NCI-H2171 (cell line): ENCODE measurements at places on chromosomes 3 and 15.

GRCh38 chr15:32701863-32702262, 15.9 kb upstream of the GREM1 start:
- DNase-seq: no peak

GRCh38 chr3:139231555-139232281, 112.1 kb upstream of the MRPS22 start:
- no peak for DNase-seq

DNA sequence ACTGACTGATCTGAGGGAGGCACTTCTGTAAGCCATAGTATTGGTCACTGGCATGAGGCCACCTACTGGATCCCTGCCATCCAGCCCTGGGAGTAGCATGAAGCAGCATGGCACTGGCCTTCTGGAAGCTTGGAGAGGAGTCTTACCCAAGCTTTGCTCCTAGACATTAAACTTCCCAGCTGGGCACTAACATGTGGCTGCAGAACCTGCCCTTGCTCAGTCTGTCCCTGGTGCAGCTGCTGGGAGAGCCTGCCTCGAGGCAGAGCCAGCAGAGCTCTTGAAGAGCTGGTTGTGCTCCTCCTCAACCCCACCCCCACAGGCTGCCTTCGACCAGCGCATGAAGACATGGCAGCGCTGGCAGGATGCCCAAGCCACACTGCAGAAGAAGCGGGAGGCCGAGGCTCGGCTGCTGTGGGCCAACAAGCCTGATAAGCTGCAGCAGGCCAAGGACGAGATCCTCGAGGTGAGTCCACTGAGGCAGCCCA, 17.1 kb upstream of the SNX22 start:
- no peak for DNase-seq

- no peak for DNase-seq
Measured at GRCh38 chr3:173993299-173993698, 595.8 kb downstream of the NLGN1 start.

- DNase-seq: no peak
Measured at GRCh38 chr3:13362551-13362950, 57.6 kb downstream of the NUP210 start.

DNA sequence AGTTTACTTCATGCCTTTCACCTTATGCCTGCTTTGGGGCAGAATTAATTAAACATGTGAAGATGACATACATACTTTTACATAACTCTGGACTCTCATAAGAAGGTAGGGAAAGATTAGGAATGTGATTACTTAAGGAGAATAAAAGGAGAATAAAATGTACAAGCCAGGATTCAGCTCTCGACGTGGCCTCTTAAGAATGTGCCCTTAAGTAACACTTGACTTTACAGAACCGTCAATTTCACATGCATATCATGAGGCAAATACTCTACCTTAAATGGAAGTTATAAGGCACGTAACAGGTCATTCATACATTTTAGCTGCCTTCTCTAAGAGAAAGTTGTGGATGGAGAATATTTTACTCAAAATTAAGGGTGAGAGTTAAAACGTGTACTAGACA, 263.7 kb upstream of the LMCD1 start:
- DNase-seq: no peak

DNA sequence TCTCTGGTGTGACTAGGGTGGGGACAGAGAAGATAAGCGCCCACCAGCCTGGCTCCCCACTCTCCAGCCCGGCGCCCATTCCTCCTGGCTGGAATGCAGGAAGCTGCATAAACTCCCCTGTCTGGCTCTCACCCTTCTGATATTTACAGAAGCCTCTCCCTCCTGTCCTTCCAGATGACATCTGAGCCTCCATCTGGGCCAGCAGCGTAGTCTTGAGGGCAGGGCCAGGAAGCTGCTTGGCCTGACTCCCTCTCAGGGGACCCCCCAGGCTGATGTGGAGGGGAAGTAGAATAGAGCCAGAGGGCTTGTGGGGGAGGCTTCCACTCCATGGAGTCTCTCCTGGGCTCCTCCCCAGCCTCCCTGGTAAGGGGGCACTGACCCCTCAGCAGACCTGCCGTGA, 49.9 kb downstream of the LINGO1 start:
- no peak for DNase-seq

DNA sequence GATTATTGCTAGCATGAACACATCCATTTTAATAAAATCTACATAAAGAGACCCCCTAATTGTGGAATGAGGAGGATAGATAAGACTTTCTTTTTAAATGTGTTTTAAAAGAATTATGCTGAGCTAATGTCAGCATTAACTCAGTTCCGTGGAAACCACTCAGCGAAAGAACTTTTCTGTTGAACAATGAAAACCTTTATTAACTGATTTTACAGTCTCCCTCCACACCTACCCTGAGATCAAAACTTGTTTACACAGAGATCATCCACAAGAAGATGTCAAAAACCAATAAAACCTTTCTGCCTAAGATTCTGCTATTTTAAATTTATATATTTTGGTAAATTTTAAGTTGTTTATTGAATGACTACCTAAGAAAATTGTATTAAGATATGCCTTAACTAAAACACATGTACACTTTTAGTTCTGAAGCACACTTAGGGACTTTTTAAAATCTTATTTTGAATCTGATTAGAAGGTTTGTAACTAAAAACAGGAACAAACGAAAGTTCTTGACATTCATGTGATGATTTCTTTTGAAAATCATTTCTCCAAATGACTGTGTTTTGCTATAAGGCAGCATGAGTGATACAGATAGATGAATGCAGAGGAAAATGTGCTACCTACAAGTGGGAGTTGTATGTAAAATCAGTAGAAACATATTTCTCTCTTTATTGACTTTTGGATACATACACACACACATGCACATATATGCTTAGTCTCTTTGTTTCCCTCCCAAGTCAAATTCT, 369.0 kb downstream of the UNC13C start:
- no peak for DNase-seq

DNA sequence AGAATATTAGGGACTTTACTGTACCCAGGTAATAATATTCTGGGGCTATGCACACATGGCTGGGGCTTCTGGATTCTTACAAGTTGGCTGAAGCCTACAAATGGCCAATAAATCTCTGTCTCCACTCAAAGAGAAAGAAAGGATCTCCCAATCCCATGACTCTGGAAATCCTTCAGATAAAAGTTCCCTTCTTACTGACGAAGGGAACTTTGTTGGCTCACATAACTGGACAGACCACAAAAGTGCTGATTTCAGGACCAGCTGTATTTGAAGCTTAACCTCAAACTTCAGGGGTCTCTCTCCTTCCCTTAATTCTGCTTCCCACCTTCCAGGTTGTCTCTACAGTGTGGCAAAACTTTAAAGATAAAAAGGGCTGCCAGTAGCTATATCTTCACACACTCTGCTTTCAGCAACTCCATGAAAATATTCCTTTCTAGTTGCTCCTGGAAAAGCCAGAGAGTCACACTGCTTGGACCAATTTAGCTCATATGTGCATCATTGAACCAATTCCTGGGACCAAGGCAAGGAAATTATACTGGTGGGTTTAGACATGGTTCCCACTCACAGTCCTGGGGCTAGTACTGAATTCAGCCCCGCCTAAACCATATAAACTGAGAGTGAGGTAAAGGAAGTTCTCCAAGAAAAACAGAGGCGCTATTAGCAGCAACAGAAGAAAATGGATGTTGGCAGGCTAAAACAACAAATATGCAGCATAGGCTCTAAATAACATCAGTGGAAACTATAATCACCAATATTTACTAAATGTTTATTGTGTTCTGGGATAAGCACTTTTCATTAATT, 290.0 kb upstream of the GADL1 start:
- no peak for DNase-seq

DNA sequence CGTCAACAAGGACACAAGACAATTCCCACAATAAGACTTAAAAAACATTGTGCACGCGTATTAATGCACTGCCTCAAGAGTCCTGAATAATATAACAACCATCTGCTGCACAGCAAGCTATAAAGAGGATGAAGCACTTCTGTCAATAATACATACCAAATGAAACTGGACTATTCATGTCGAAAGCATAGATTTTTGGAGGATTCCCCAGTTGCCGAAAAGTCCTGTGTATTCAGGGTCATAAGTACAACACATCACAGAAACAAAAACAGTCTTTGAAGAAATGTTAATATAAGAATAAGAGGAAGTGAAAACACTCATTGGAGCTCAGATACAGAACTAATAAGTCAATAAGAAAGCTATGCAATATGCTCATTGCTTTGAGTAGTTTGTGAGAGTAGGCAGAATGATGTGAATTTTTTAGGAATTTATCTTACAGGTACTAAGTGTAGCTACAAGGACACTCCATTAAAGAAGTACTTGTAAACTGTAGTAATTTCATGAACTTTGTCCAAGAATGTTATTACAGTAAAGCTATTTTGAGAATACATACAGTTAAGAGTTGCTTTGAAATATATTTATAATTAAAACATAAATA, 31.6 kb downstream of the CBLB start:
- no peak for DNase-seq

DNA sequence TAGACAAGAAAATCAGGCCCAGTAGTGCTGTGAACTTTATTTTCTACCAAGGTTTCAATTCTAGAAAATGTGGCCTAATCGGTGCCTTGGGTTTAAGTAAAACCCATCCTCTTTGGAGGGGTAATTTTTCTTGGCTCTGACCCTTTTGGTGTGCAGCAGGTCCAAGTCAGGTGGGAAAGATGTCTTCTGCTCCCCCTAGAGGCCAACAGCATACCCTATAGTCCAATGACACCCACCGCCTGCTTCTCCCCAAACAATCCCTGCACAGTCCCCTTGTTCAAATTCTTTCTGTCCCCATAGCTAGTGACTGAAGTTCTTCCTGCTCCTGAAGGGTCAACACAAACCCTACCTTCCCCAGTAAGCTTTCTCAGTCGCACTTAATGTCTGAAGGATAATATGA, 261.8 kb upstream of the GOLGA6L4 start:
- DNase-seq: no peak

GRCh38 chr3:33025648-33026178, 71.2 kb downstream of the GLB1 start:
- no peak for DNase-seq

DNA sequence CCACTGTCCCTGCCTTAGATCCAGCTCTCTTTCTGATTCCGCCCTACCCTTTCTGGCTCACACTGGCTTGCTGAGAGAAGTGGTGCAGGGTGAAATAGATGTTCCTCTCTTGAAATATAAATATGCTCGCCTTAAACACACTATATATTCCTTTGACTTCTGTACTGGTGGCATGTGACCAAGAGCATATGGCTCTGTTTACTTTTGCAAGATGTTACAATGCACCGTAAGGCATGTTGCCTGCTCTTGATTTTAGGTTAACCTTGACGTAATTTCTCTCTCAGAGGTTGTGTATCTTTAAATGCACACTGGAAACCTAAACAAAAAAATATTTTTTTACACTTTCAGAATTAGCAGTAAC, 749 bp downstream of the RSRC1 start:
- peak; percentile 74 for DNase-seq

GRCh38 chr3:182258538-182259177, 534.6 kb upstream of the ATP11B start:
- DNase-seq: peak; percentile 16

GRCh38 chr15:73683257-73683776, 866 bp upstream of the CD276 start:
- DNase-seq: no peak

DNA sequence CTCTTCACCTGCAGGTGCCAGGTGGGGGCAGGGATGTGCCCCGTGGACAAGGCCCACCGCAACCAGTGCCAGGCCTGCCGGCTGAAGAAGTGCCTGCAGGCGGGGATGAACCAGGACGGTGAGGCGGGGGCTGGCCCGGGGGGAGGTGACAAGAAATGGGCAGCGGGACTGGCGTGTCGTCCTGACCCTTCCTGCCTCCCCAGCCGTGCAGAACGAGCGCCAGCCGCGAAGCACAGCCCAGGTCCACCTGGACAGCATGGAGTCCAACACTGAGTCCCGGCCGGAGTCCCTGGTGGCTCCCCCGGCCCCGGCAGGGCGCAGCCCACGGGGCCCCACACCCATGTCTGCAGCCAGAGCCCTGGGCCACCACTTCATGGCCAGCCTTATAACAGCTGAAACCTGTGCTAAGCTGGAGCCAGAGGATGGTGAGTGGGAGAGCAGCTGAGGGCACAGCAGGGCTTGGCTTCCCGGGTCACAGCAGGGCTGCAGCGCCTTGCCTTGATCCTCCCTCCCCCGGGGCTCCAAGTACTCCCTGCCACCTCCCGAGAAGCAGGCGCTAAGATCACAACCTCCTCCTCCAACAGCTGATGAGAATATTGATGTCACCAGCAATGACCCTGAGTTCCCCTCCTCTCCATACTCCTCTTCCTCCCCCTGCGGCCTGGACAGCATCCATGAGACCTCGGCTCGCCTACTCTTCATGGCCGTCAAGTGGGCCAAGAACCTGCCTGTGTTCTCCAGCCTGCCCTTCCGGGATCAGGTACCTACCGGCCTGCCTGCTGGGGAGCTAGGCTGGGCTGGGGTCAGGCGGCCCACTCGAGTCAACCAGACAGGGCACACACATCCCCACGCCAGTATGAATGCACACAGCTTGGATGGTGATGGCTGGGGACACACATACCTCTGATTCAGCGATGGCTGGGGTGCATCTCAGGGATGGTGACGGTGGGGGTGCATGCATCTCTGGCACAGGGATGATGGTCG, 1.7 kb downstream of the NR2E3 start:
- DNase-seq: no peak

DNA sequence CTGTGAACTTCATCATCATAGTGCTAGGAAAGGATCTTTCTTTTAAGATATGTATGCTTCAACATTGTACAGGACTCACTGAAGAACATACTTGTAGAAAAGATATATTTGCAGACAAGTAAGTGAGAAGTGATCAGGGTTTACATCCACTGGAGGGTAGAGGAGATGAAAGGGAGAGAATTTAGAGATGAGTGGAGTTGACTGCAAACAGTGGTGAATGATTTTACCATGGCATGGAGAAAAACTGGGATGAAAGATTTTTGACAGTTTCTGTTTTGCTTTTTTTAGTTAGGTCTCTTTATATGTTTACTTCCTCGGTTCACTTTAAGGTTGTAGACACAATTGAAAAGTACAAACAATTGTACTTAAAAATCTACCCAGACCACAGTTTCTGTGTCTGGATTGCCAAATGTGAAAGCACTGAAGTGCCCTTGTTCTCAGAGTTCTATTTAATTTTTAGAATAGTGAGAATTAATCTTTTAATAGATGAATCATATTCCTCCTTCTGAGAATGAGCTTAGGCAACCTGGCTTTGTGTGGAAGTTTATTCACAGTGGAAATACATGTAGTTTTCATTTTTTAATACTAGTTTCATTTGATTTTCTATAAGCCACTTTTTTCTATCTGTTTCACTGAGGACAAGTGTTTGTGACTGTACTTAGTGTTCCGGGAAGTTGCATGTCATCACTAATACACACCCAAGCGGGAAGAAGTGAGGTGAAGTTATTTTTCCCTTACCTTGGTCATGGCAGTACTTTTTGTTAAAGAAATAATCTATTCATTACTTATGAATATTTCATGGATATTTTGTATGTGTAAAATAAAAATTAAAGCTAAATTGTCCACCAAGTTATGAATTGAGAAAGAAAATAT, 1.8 kb upstream of the GPR171 start:
- no peak for DNase-seq

- peak; percentile 6 for DNase-seq
Measured at GRCh38 chr15:48507416-48508065, 138.0 kb downstream of the FBN1 start.

DNA sequence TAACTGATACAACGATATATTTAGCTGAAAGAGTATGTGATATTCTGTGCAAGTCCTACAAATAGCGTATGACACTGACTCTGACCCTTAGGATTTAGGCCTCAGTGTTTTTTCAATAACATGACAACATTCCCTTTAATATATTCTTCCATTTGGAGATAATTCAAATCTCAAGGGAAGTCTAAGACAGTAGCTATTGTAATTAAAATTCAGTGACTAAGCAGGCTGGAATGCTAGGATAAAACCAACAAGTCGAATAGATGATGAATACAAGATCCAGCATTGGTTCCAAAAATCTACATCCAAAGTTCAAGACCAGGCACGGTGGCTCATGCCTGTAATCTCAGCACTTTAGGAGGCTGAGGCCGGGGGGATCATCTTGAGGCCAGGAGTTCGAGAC, 56.2 kb downstream of the QTRT2 start:
- DNase-seq: no peak
